ENCODE measurements at places on chromosomes 5 and 9.

- no peak for DNase-seq
Measured at GRCh38 chr9:107138261-107138992, 144.7 kb upstream of the RAD23B start.

GRCh38 chr9:132504488-132504887, 77.9 kb upstream of the BARHL1 start:
- DNase-seq: no peak

DNA sequence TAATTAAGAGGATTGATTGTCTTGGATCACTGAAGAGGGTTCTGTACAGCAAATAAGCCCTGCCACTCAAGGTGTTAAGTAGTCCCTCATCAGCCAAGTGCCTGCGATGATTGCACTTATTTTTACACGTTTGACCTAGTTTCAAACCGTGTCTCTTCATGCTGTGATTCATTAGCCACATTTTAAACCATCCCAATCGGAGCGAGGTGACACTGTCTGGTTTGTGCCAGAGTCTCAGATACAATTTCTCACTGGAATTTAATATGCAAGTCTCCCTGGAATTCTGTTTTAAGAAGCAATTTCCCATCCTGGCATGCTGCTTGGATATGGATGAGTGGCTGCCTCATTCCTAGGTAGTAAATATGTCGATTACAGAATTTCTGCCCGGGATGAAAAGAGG, 1.6 kb downstream of the INSYN2B start:
- DNase-seq: no peak

- no peak for DNase-seq
Measured at GRCh38 chr9:20558566-20559016, 63.7 kb downstream of the MLLT3 start.

- no peak for DNase-seq
Measured at GRCh38 chr5:130762031-130762430, 403.0 kb downstream of the HINT1 start.

GRCh38 chr9:33192493-33193255, 25.5 kb upstream of the B4GALT1 start:
- DNase-seq: no peak

GRCh38 chr5:180389252-180390101, 36.3 kb upstream of the GFPT2 start:
- no peak for DNase-seq

- no peak for DNase-seq
Measured at GRCh38 chr5:64811050-64811640, 42.4 kb downstream of the CWC27 start.

DNA sequence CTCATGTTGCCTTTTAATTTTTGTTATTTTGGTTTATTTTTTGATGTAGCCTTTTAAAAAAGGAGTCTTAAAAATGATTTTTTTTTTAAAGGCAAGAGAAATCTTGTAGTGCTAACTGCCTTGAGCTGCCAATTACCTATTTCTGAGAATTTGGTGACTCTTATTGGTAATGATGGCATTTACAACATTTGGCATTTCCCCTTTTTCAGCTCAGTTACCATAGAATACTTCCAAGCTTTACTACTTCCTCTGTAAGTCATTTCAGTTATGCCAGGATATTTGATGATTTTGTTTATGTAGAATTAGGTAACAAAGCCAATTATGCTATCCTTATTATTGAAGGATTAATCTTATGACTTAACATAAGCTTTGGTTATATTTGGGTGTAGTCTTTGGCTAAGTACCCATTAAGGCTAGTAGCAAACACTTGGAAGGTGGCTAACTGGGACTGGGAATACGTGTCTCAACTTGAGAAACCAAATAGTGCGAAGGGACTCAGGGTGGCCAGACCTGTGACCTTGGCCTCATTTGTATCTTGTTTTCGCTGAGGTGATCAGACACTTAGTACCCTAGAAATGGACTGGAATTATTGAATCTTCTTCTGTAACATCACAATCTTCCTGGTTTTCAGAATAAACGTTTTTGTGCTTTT, 27.7 kb downstream of the CDC37L1 start:
- no peak for DNase-seq

GRCh38 chr9:136095070-136096058, at the start of gene NACC2:
Gene NACC2, minus strand, starts transcription at chr9:136095289. Its CDS starts 44,768 bp downstream, at chr9:136050521.
- peak; percentile 70 for DNase-seq

- DNase-seq: no peak
Measured at GRCh38 chr5:8954801-8955200, 591.1 kb downstream of the SEMA5A start.

DNA sequence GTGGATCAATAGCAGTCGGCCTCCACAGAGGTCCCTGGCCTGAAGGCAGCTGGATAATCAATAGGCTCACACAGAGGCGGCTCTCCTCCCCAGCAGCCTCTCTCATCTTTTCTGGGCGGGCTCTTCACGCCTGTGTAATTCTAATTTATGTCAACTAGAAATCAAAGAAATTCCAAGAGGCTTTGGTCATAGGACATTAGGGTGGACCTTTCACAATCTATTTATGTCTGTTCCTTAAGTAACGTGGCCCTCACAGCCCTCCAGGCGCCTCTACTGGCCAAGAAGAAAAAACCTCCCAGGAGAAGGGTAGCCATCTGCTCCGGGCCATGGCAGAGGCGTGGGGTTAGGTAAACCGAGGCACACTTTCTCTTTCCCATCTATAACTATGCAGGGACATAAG, 205.1 kb upstream of the EFNA5 start:
- DNase-seq: no peak

- no peak for DNase-seq
Measured at GRCh38 chr5:6376974-6377520, 1.3 kb downstream of the MED10 start.

DNA sequence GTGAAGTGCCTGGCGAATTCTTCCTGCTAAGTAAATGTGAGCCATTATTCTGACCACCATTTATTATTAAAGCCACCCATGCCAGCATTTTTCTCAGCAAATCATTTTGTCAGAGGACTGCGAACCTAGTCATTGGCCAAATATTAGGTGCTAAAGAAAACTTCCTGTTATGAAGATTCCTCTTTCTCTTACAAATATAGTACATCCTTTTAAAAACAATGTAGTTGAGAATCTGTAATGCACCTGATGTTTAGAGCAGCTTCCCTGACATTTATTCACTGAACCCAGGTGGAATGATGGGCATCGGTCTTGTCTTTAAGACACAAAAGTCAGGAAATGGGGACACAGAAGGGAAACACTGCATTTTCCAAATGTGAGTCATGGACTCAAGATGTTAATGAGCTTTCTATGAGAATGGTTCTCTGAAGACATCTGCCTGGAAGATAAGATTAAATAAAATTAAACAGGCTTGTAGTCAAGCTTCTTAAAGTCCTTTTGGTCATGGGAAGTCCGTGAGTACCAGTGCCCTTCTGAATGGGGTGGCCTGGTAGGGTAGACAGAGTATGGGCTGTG, 290.6 kb downstream of the FBXL7 start:
- DNase-seq: no peak

- no peak for DNase-seq
Measured at GRCh38 chr9:107819772-107820565, 330.4 kb upstream of the KLF4 start.

GRCh38 chr9:36935768-36936497, 98.1 kb downstream of the PAX5 start:
- DNase-seq: no peak

- no peak for DNase-seq
Measured at GRCh38 chr9:88291856-88292255, 96.4 kb upstream of the SPIN1 start.

- DNase-seq: no peak
Measured at GRCh38 chr9:129898185-129898584, 62.9 kb downstream of the USP20 start.

- DNase-seq: no peak
Measured at GRCh38 chr5:102933721-102934459, 178.8 kb downstream of the PAM start.

DNA sequence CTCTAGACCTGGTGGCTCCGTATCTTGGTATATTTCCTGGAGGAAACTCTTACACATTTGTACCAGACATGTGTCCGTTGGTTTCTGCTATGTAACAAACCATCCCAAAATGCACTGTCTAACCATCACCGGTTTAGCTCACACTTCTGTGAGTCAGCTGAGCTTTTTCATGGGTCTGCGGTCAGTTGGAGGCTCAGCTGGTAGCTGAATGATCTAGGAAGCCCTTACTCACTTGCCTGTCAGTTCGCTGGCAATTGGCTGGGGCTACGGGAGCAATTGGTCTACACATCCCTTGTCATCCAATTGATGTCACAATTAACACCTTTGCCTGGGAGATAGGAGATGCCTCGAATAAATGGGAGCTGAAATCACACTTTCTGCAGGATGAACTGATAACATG, 11.6 kb upstream of the WHRN start:
- no peak for DNase-seq
